A549 (cell line): ENCODE measurements at places on chromosomes 4 and X.

- no peak for DNase-seq
Observed at GRCh38 chrX:132740316-132741123, 217.9 kb downstream of the HS6ST2 start.

DNA sequence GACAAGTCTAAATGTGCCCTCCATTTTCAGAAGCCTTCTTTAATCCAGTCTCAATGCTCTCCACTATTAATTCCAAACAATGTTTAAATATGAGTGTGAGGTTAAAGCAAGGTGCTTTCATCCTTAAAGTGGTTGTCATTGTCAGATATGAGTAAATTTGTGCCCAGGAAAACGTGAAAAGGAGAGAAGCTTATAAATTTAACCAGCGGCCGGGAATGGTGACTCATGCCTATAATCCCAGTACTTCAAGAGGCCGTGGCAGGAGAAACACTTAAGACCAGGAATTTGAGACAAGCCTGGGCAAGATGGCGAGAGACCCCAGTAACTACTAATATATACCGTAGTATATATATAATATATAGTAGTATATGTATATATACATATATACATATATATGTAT is 270.0 kb downstream of the ARHGAP24 start:
- DNase-seq = no peak

- DNase-seq = no peak
Observed at GRCh38 chrX:106201502-106202178, 33.5 kb downstream of the PWWP3B start.

DNA sequence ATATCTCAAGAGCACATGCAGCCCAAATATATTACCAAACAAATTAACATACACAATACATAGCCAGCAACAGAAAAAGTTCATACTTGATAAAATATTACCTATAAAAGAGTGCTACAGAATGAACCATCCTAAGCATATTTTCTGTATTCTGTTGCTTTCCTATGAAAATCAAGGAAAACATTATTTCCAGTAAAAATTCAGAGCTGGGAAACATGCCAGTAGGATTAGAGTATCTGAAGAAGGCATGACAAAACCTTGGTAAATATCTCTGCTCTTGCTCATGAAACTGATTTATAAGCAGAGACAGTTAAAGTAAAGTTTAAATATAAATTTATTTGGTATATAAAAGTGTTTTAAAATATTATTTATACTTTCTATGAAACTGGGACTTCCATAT is 599.7 kb downstream of the ARAP2 start:
- DNase-seq = no peak

DNA sequence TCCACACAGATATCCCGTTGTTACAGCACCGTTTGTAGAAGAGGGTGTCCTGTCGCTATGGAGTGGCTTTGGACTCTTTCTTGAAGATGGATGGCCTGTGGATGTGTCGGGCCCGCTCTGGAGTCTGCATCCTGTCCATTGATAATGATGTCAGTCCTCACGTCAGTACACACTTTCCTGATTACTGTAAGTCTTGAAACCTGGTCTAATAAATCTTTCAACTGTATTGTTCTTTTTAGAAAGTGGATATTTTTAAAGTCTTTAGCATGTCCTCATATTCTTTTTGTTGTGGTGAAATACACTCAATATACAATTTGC is 14.9 kb downstream of the MSANTD1 start:
- no peak for DNase-seq

DNA sequence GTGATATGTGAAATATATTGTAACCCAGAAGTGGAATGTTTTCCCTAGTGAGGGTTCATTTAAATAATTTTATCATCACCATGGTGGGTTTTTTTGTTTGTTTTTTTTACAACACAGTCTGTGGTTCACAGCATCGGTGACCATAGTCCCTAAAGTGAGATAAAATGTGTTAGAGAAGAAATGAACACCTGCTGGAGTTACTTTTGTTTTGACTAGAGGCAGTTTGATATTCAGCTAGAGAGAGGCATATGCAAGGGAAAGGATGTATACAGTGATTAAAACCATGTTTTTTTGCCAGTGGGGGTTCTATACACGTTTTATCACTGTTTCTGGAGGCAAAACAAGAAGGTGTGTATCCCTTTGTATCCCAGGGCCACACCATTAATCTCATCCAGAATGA is 541.5 kb downstream of the PCDH7 start:
- no peak for DNase-seq

DNA sequence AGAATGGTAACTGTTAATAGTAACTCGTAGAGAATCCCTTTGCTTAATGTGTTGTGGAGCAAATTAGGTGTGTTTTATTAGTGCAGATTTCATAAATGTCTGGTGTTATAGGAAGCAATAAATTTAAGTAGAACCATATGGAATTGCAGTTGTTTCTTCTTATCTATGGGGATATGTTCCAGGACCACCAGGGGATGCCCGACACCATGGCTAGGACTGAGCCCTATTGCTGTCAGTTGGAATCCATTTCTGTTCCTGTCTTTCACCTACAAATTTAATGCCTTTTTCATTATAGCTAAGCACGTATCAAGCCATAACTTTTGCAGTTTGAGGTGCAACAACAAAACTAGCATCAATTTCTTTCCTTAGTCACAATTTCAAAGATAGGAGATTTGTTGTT is 72.5 kb downstream of the DDIT4L start:
- DNase-seq = no peak

DNA sequence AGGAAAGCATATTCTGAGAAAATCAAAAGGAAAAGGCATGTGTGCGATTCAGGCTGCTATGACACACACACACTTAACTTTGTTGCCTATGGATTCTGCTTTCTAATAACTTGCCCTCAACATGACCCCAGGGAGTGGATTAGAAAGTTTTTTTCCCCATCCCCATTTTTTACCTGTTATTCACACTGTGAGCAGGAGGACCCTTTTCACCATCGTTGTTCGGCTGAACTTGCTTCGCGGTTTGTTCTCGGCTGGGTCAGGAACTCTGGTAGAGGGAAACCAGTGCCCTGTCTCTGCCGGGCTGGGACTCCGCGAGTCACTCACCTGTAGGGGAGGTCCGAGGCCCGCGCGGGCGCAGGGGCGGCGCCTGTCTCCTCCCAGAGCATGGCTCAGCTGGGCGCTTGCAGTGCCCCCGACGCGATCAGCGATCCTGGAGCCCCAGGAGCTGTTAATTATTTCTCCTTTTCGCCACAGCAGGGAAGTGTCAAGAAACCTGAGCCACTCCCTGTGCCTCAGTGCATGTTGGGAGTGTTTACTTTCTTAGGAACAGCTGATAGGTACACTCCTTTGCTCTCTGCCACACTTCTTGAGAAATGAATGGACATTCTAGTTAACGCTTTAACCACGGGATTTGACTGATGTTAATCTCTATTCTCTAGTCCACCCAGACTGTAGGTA is at the start of gene RASSF6:
Gene RASSF6 (minus strand): TSS at position 322 of the 678 bp plus-strand sequence. CDS start 8,641 bp downstream, outside the sequence.
- DNase-seq = peak; percentile 65

DNA sequence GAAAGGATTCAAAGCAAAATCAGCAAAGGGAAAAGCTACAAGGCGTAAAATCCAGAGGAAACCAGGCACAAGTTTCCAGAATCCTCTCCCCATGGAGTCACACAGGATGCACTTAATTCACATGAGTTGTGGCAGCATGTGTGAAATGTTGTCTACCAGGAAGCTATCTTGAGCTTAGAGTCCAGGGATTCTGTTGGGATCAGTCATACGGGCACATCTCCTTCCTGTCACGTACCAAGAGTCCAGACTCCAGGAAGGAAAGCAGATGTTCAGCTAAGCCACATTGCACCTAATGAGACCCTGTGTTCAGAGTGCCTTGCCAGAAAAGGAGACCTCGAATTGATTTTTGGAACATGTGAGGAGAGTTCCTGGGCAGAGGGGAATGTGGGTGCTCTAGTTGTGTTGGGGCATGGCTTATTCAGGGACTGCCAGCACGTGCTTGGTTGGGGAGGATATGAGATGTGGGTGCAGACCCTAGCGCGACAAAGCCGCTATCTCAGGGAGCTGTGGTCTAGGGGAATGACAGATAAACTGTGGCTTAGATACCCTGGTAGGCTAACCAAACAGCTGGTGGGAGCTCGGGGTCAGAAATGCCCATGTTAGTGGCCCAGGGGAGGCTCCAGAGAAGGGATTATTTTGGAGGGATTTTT is 70.0 kb downstream of the EVC start:
- no peak for DNase-seq

GRCh38 chr4:53476232-53477037 is 99.0 kb downstream of the FIP1L1 start:
- DNase-seq = no peak

DNA sequence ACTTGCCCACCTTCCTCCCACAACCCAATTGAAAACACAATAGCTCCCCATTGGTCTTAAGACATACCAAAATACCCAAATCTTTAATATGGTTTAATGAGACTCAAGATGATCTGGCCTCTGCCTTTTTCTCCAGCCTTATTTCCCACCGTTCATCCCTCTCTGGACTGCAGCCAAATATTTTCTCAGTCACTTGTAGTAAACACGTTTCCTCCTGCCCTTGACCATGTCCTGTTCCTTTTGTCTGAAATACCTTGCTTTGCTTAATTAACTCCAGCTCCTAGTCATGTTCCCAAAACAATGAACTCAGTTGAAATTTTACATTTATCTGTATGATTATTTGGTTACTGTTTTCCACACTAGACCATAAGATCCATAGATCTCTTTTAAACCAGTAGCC is 8.4 kb upstream of the NUP54 start:
- no peak for DNase-seq

GRCh38 chr4:3475713-3476260 is 12.7 kb downstream of the DOK7 start:
- no peak for DNase-seq

DNA sequence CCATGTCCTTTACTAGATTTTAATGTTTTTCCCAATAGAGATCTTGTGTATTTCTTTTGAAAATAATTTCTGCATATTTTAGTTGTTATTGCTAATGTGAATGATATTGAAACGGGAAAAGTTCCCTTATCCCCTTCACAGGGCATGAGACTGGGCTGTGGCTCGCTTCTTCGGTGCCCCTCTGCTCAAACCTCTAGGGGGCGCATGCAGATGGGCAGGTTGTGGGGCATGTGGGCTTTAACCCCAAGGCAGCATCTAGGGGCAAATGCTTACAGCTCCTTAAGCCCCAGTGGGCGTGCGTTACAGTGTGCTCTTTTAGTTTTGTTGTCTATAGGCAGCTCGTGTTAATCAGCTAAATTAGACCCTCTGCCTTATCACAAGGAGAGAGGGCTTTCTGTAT is 194.7 kb downstream of the OPHN1 start:
- peak; percentile 19 for DNase-seq

DNA sequence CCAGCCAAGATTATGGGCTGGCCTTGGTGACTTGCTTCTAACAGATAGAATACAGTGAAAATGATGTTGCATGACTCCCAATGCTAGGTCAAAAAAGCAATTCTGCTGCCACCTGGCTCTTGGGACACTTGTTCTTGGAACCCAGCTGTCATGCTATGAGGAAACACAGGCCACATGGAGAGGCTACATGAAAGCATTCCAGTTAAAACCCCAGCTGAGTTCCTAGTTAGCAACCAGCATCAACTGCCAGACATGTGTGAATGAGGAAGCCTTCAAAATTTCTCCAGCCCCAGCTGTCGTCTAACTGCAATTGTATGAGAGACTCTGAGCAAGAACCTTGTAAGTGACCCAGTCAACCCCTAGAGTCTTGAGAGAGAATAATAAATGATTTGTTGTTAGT is 105.2 kb upstream of the FGF16 start:
- DNase-seq = no peak

- DNase-seq = no peak
Observed at GRCh38 chr4:101871962-101872676, 81.6 kb downstream of the BANK1 start.

- DNase-seq = no peak
Observed at GRCh38 chrX:134186362-134187121, 50.4 kb upstream of the CCDC160 start.
